ENCODE measurements at places on chromosomes 5 and 9.
A peak's percentile ranks its signal among the peaks of the same experiment; 100 is the strongest.

- no peak for DNase-seq
These were observed 753 bp upstream of the STC2 start for GRCh38 chr5:173328844-173329490.

DNA sequence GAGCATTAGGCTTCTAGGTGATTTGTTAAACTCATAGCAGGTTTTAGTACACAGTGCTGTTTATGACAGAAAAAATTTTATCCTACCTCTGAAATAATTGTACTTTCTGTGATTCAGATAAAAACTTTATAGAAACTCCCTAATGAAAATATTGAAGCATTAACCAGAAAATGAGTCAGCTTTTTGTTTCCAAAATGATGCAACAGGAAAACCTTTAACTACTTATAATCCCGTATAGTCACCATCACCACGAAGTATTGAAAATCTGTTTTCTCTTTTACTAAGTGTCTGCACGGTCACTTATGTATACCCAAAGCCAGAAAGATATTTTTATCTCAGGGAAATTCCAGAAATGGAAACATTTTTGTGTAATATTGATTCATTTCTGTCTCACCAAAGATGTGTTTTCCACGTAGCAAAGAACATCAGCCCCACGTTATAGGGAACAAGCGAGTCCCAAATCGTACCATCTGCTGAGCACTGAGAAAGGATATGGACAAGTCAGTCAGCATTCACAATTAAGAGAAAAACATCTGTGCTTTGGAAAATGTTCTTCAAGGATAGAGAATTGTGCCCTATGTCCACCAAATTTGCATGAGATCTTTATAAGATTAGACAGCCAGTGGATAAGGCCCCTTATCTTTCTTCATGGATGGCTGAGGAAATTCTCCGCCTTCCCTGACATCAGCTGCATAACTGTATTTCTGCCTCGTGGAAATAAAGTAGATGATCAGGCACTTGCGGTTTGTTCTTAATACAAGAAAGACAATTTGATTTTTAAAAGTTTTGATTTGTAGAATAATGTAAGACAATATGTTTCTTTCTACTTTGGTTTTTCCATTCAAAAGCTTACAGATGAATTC is 41.9 kb downstream of the TNFAIP8 start:
- DNase-seq = peak; percentile 78

- no peak for DNase-seq
These were observed 796 bp upstream of the PDLIM7 start for GRCh38 chr5:177498013-177498787.

- DNase-seq = no peak
These were observed at the start of gene KCNT1 for GRCh38 chr9:135701959-135702721. KCNT1 (plus strand) TSS chr9:135702185; CDS start chr9:135702259, 74 bp downstream.

- no peak for DNase-seq
These were observed 30.6 kb downstream of the NKD2 start for GRCh38 chr5:1039210-1039548.

DNA sequence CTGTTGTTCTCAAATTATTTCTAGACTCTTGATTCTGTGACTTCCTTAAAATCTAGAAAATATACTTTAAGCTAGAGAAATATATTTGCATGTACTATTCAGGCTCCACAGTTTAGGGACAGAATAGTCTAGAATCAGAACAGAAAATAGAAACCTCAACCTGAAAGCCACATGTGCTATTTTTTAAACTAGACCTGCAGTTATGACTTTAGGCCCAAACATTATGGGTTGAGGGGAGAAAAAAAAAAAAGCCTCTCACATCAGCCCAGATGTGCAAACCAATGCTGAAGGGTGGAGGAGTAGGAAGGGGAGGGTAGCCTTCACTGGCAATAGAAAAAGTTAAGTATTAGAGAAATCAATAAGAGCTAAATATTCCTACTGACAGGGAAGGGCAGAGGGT is 35.7 kb downstream of the ELL2 start:
- DNase-seq = no peak

DNA sequence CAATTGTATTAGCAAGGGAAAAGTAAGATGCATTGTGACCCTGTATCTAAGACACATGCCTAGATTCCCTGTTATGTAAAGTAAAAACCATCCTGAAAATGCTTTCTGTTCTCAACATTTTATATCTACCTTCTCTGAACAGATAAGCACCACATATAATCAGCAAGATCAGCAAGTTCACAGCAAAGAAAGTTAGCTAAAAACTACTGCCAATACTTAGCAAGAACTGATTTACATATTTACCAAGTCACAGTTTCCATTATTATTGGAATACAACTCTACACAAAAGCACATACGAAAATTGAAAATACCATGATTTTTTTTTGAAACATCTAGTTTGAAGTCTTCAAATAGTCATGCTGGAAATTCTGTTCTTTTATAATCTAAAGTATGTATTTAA is 1118.1 kb downstream of the TAF11L14 start:
- no peak for DNase-seq

DNA sequence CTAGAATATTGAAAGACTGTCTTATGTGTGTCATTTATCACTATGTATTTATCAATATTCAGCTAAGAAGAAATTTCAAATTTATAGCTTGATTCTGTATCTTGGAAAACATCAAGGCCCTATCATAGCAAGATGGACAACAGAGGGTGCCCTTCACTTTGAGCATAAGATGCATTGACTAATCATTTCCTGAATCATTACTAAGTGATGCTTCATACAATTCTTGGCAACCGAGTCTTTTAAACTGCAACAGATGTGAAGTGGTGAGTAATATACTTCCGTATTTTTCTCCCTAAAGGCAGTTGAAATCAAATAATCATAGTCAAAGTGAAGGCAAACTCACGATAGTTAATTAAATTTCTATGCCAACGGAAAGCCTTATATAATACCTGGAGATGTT is 318.6 kb upstream of the RGMB start:
- peak; percentile 78 for DNase-seq

GRCh38 chr9:68744426-68744825 is 39.4 kb downstream of the PIP5K1B start:
- DNase-seq = no peak

- DNase-seq = no peak
These were observed 111.3 kb upstream of the NR5A1 start for GRCh38 chr9:124618476-124618875.

- DNase-seq = peak; percentile 99
These were observed 176.7 kb upstream of the DMAC1 start for GRCh38 chr9:7976167-7976755.

DNA sequence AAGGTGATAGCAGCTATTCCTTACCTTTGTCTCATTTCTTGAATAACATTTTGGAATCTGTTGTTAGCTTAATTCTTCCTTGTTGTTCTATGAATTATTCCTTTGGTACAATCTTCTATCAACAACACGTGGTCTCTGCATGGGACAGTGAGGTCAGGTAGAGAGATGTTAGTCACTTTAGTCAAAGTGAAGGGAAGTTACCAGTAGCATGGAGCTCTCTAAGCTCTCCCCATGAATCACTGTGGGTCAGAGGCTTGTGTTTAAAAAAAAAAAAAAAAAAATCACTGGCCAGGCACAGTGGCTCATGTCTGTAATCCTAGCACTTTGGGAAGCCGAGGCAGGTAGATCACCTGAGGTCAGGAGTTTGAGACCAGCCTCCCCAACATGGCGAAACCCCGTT is 116.0 kb downstream of the GOLPH3 start:
- DNase-seq = no peak

GRCh38 chr9:76374783-76375559 is 19.3 kb downstream of the RFK start:
- no peak for DNase-seq

- no peak for DNase-seq
These were observed 210.3 kb downstream of the C9orf152 start for GRCh38 chr9:109997682-109998081.

GRCh38 chr9:128523199-128523925 is 18.8 kb downstream of the GLE1 start:
- no peak for DNase-seq

- DNase-seq = no peak
These were observed 3.0 kb downstream of the ECSCR start for GRCh38 chr5:139459451-139459934.

DNA sequence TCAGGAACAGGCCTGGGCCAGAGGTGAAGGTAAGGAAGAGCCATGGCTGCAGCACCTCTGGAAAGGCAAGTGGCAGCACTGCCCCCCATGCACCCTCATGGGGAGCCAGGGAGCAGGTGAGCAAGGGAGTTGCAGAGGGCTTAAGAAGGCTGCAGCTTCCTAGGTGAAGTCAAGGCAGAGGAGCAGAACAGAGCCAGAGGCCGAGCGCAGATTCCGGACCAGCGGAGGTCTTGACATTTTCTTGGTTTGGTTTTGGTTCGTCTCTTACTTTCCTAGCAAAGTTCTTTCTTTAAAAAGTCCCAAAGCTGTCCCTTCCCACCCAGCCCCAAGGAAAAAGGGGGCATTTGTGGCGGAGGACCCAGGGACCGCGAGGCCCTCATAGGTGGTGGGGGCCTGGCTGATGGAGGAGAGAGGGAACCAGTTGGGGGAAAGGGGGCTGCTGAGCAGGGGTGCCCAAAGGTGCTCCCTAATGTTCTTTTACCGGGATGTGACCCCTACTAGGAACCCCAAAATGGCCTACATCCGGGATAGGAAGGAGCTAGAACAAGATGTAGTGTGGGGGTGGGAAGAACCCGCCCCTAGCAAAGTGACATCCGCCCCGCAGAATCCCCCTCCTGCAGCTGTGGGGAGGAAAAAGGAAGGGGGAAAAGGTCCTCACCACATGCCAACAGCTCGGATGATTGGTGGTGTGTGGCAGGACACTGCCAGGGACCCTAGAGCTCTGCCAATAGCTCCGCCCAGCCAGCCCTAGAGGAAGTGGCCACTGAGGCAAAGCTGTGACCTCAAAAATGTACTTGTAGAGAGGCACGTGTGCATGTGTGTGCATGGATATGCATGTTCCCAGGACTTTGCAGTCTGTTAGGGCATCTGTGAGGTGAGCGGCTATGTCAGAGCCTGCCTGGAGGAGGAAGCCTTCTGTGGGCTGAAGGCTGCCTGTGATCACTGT is 914 bp upstream of the CD72 start:
- DNase-seq = peak; percentile 99

DNA sequence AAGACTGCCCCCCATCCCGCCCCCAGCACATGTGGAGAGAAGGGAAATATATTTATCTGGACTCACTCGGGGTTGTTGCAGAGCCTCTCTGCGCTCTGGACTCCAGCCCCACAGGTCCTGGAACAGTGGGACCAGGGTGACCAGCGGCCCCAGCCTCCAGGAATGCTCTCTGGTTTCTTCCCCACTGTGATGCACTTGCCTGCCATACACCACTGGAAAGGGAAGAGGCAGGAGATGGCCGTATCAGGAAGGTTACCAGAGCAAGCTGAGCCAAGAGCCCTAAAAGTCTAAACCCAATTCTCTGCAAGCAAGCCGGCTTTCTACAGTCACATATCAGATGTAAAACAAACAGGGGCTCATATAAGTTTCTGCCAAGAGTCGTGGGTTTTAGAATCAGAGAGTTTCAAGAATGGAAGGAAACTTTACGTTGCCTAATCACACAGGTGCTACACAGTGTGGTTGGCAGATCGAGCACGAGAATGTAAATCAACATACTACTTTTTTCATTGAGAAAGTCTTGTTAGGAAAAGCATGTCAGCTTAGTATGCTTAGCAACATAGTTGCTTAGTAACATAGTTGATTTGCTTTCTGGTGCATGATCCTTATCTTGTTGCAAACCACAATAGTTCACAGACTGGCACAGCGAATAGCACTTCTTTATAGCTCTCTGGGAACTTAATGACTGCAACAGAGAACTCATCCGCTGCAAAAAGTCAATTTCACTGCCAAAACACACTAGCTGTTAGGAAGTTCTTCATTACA is 201.2 kb downstream of the TARS1 start:
- DNase-seq = no peak

- no peak for DNase-seq
These were observed 4.4 kb upstream of the CREBRF start for GRCh38 chr5:173051746-173052145.

All from MV-4-11 (cell line).